ENCODE measurements at places on chromosomes 12 and 14.

DNA sequence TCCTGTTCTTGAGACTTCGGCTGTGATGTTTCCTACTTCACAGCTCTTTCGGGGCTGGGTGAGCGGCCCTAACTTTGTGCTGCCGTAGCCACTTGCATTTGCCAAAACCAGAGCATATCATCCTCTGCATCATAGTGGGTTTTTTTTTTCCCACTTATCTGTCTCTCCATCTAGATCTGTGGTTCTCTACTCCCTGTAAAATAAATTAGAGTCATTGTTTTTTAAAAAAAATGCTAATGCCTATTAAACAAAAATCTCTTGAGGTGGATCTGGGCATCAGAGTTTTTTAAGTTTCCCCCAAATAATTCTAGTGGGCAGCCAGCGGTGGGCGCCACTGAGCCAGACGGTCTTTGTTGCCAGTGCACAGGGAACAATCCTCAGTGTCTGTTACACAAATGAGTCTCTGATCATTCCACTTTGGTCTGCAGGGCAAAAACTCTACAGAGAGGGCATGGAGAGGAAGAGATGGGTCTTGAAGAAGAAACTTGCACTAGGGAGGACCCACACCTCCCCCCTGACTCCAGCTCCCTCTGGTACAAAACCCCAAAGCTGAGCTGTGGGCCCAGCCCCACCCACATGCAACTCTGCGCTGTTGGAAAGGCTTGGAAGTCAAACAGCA is 62.4 kb upstream of the BCL2L14 start:
- no peak for DNase-seq

- no peak for DNase-seq
Measured at GRCh38 chr12:95653771-95654546, 102.7 kb upstream of the USP44 start.

- no peak for DNase-seq
Measured at GRCh38 chr12:15599266-15600037, 189.7 kb downstream of the EPS8 start.

- DNase-seq, result no peak
Measured at GRCh38 chr12:85253853-85254252, 26.2 kb upstream of the ALX1 start.

- no peak for DNase-seq
Measured at GRCh38 chr12:109994401-109995175, 1.6 kb downstream of the GIT2 start.

DNA sequence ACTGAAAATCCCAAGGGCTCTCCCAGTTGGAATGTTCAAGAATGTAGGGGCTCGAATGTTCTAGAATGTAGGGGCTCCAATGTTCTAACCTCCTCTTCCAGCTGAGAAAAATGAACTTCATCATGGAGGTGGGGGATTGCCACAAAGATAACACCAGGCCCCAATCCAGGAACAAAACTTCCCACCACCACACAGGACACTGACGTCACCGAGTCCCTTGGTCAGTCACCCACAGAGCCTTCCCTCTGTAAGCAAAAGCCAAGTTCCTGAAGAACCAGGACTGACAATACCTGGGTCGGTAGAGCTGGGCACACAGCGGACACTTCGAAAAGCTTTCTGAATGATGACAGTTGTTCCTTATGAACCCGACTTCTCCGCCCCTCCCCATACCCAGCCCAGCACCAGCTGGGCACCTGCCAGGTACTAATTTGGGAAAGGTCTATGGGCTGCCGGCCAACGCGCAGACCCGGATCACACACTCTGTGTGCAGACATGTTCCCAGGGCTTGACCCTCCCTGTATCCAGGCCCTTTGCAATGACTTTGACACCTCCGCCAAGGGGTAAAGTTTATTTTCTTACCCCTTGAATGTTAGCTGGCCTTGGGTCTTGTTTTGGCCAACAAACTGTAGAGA is 18.9 kb downstream of the ITPK1 start:
- no peak for DNase-seq

DNA sequence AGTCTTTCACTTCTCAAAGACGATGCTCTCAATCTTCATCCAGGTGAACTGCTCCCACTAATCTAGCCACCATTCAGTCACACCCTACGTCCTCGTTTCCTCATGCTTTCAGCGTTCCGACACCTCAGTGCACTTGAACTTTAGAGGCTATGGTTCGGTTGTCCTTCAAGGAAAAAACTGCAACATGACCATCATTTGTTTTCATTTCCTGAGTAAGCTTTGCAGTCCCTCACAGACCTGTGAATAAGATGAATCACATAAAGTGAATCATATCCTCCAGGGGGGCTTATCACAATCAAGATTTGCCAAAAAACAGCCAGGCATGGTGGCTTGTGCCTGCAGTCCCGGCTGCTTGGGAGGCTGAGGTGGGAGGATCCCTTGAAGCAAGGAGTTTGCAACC is 80.2 kb downstream of the TMCC3 start:
- no peak for DNase-seq

DNA sequence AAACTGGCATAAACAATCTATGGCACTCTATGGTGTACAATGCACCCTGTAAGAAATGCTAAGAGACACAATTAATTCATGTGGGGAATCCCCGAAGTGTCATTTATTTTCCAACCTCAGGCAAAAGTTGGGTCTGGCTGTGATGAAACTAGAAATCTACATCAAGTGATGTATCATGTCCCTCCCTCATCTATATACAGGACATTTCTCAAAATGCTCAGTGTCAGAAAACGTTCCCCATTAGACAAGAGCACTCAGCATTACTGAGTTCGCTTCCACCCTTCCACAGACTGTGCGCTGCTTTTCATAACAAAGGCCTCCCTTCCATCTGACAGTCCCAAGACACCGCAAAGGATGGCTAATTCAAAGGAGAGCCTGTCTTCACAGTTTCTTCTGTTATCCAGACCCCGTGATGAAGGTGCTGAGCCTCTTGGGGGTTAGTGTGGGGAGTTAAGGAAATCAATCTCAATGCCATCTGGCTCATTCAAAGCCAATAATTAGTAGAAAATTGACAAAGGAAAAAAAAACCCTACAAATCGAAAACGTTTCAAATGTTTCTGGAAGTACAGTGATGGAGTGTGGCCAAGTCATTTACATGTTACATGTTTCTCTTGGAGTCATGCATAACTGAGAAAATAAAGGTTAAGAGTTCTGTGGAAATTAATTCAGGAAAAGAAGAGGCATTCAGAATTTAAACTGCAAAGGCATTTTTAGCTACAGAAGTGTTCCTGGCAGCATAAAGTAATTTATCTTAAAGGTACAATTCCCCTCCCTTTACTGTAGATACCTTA is 7.5 kb downstream of the CCDC88C start:
- no peak for DNase-seq

DNA sequence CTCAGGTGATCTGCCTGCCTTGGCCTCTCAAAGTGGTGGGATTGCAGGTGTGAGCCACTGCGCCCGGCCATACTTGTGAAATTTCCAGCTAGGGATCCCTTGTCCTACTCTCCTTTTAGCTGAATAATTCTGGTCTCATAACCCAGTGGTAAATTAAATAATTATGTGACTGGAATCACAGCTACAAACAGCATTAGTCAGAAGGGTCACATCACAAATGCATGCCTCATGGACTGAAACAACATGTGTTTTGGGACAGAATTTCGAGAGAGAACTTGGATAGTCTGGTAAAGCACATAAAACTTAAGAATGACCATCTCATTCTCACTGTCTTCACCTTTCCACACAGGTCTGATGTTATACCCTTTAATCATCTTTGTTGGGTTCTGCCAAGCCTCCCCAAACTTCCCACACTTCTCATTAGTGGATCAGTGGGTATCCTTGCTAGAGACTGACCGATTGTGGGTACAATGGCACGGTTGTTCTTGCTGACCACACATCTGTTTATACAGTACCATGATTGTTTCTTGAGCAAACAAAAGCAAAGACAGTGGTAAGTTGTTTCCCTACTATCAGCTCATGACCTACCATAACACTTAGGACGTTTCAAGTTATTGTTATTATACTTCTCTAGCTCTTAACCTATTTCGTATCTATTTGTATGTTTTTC is 5.1 kb downstream of the GPRC5D start:
- no peak for DNase-seq

- DNase-seq, result no peak
Measured at GRCh38 chr12:100753837-100754236, 40.7 kb upstream of the ANO4 start.

- no peak for DNase-seq
Measured at GRCh38 chr12:107221913-107222312, 128.6 kb upstream of the CRY1 start.

- peak; percentile 60 for DNase-seq
Measured at GRCh38 chr12:77325511-77326236, 260.3 kb upstream of the E2F7 start.

DNA sequence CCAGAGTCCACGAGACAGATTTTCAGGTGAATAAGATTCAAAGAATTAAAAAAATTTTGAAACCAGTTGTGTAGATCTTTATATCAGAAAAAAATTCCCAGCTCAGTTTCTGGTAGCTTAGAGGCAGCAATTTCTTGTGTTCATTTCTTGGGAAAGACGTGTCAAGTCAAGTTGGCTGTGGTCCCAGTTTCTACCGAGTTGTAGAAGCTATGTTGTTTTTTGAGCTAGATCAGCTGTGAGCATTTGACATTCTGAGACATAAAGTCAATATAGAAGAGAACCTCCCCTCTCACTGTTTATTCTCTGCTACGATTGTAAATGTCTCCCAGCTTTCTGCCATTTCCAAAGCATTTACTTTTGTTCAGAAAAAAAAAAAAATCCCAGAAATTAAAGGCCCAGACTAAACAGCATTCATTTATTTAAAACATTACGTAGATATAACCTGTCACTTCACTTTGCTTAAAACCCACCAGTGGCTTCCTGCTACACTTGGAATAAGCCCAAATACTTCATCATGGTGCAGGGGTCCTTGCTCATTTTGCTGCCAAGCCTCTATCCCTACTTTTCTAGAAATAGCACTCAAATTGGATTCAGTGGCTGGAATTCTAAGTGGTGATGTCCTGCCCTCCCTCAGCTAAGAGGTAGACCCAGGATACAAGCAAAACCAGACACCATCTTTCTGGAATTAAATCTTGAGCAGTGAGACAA is 20.6 kb upstream of the PYGL start:
- DNase-seq, result peak; percentile 77

DNA sequence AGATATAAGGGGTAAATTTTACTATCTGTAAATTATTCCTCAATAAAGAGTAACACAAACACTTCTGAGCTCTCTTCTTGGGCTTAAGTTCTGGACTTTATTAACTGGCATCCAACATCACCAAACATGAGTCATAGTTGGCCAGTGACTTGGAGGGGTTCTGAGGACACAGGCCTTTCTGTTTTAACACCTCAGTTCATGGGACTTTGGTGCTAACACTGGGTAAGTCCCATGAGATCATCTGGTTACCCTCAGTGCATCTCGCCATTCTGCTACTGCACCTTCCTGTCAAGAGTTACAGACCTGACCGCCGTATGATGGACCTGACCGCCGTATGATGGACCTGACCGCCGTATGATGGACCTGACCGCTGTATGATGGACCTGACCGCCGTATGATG is 9.9 kb downstream of the SLC15A4 start:
- no peak for DNase-seq

DNA sequence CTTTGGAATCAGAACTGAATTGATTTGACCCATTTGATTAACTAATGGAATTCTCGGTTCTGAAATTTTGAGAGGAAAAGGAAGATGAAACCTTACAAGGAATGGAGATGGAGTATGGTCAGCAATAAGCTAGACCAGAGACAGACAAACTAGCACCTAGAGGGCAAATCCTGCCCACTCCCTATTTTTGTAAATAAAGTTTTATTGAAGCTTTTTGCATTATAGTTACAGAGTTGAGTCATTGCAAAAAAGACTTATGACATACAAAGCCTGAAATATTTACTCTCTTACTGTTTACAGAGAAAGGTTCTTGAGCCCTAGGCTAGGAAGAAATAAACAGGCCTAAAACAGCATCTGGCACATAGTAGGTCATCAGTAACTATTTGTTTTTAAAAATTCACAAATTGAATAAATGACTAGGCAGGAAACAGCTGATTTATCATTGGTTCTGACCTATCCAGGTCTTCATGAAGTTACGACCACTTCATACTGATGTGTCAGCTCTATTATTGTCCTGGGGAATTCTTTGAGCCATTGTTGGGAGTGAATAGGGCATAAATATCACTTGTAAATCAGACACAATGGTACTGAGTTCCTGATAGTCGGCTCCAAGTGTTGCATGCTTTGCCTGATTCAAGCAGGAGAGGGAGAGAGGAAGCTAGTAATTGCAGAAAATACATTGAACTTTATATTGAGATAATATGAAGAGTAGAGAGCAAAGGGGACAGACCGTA is 14.6 kb upstream of the STAB2 start:
- no peak for DNase-seq

GRCh38 chr14:92348154-92348553 is 25.2 kb downstream of the SLC24A4 start:
- no peak for DNase-seq

- no peak for DNase-seq
Measured at GRCh38 chr14:101595887-101596721, 34.8 kb downstream of the DIO3 start.

- DNase-seq, result no peak
Measured at GRCh38 chr14:91456283-91456682, 38.7 kb upstream of the CCDC88C start.

GRCh38 chr12:68102163-68102562 is 57.4 kb downstream of the IFNG start:
- DNase-seq, result no peak

DNA sequence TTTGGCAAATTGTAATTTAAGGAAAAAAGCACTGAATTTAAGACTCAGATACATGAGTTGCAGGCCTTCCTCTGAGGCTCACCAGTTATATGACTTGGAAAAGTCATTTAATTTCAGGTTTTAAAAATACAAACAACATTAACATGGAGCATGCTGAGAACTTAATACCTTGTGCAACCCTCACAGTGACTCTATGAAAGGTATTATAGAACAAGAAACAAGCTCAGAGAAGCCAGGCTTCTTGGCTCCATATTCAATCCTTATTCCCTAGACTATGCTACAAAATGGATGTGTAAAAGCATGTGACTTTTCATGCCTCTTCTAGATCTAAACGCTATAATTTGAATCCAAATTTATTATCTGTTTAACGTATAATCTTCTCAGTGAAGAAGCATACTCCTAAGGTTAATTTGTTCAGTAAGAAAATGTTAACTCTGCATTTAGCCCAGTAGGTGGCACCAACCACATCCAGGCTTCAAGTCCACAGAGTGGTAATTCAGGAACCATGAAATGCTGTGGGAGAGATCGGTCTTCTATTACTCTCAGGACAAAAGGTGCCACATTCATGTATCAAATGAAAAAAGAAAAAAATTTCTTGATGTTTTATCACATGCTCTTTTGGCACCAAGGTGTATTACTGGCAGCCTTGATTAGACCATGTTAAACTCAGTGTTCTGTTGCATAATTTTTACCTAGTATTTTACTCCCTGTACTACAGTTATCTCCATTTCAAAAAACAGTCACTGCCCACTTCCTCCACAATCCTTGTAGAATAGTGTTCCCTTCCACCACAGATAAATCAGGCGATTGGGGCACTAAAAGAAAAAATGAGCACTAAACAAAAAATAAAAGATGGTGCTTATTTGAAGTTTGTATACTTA is 9.3 kb downstream of the CCDC196 start:
- DNase-seq, result no peak

DNA sequence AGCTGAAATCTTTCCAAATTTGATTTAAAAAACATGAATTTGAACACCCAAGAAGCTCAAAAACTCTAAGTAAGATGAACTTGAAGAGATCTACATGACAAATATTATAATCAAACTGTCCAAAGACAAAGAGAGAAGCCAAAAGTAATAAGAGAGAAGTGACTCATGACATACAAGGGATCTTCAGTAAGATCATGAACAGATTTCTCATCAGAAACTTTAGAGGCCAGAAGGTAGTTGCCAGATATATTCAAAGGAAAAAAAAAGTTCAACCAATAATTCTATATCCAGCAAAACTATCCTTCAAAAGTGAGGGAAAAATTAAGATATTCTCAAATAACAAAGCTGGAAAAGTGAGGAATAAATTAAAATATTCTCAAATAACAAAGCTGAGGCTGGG is 35.1 kb upstream of the MMP19 start:
- DNase-seq, result no peak
